ENCODE measurements at places on chromosomes 12 and 14.

DNA sequence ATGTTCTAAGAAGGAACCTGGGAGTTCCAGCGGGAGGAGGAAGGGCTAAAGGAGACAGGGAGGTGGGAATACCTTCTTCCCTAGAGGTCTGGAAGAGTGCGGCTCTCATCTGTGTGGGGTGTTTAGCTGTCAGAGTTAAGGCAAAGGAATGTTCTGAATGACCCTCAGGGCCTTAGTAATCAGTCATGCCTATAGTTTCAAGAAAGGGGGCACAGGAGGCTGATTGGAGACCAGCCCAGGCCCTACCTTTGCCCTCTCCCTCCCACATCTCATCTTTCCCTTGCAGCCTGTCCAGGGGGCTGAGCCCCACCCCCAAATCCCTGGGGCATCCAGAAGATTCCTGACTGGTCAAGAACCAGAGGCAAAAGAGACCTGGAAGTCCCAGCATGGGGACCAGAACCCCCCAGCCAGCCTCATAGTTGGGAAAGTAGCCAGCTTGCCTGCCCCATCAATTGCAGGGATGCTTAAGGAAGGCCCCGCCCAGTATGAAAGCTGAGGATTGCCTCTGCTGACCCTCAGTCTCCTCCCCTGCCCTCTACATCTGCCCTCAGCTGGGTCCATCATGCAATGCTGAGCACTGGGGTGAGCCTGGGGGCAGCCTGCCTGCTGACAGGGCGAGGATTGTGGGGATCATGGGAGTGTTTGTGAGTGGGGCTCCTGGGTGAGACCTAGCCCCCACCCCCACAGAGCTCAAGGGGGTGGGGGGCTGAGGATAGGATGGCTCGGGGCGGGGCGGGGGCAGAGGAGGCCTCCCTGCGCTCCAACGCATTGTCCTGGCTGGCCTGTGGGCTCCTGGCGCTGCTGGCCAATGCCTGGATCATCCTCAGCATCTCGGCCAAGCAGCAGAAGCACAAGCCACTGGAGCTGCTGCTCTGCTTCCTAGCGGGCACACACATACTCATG, 1.8 kb downstream of the GPR162 start:
- DNase-seq, result peak; percentile 63

DNA sequence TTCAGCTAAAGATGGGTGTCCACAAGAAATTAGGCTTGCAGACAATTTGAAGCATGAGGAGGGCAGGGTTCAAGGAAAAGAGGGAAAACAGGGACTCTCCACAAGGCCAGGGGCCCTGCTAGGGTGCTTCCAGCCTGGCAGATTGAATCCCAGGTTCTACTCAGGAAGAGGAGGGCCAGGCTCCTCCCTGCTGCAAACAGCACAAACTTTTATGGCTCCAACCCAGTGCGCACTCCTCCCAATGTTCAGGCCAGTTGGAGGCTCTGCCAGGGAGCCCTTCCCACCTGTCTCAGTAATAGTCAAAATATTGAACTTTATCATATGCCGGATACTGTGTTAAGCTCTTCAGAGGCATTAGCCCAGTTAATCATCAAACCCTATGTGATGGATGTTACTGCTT, 244.4 kb downstream of the SYT1 start:
- no peak for DNase-seq

DNA sequence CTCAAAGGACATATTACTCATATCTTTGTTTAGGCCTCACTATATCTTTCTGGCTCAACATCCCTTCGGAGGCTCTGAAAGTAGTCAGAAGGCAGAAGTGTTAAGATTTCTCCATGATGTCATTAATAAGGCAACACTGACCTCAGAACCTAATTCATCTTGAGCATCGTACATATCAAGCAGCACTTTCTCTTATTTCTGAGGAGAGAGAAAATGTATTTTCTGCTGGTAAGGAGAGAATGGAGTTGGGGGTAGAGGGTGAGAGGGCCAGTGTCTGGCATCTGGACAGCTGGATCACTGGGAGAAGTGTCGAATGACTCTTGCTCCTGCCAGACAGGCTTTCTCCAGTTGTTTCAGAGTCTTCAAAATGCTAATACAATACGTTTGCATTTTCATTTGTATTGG, 213.2 kb upstream of the PRICKLE1 start:
- no peak for DNase-seq

DNA sequence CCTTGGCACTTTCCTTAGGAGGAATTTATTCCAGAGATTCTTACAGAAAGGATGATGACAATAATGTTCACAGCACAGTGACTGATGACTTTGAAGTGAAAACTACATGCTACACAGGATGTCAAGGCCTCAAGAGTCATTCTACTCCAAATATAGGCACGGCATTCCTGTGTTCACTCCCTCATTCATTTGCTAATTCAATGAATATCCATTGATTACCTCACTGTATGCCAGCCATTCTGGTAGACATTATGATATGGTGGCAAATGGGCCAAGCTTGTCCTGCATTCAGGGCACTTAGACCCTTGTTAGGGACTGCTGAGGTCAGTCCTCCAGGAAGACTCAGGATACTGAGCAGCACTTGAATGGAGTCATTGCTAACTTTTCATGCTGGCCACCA, 48.0 kb downstream of the FOXN4 start:
- DNase-seq, result no peak

- DNase-seq, result no peak
Observed at GRCh38 chr14:96363751-96364336, 518 bp downstream of the GSKIP start.
